ENCODE measurements at places on chromosomes 7 and 10.

- H3K4me3 ChIP-seq = no peak overlapping the region
- DNase-seq = no peak
- H3K27ac ChIP-seq = no peak overlapping the region
- no peaks in the 10 kb centered on the region for H3K27me3 ChIP-seq
- H3K4me1 ChIP-seq = no peaks in the 10 kb centered on the region
- no peaks in the 10 kb centered on the region for H3K36me3 ChIP-seq
Measured at GRCh38 chr7:114889646-114890285, 32.1 kb upstream of the MDFIC start.

DNA sequence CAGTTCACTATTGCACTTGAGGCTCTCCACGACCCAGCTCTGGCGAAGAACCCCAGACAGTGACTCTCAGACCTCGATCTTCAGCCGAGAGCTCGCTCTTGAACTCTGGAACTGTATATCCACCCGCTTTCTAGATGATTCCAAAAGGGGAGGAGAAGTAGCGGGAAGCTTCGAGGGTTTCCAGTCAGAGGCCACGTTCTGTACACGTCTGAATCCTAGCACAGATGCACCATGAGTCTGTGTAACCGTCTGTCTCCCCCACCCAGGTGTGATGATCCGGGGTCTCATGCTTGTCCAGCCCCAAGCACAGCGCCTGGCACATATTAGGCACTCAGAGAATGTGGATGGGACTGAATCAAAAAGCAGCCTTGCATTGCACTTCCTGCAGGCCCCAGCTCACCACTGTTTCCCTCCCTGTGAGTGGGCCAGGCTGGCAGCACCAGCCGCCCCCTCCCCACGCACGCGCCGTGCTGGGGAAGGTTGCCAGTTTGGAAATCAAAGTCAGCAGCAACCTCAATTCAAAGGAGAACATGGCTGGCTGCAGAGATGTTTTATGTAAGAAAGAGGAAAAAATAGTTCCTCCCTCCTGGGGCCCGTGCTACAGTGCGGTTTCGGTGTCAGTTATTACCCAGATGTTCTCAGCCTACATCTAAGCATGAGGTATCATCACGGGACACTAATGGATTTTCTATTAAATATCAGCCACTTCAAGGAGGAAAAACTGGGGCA lies 5.7 kb downstream of the GRID2IP start:
- DNase-seq = no peak
- H3K4me3 ChIP-seq = no peak overlapping the region
- no peaks in the 10 kb centered on the region for H3K27me3 ChIP-seq
- peaks cover 9% of the 10 kb centered on the region for H3K4me1 ChIP-seq

- H3K4me3 ChIP-seq = no peak overlapping the region
- peaks cover 24% of the 10 kb centered on the region for H3K4me1 ChIP-seq
- no peak for DNase-seq
- H3K27me3 ChIP-seq = peaks cover 19% of the 10 kb centered on the region
Measured at GRCh38 chr10:89209718-89210117, 2.6 kb upstream of the CH25H start.

- H3K4me3 ChIP-seq = peak overlapping the region; percentile 96
- peaks cover 18% of the 10 kb centered on the region for H3K4me1 ChIP-seq
- no peaks in the 10 kb centered on the region for H3K36me3 ChIP-seq
- no peaks in the 10 kb centered on the region for H3K27me3 ChIP-seq
- DNase-seq = no peak
Measured at GRCh38 chr7:129612112-129613015, 844 bp downstream of the NRF1 start.

Measured in GM12878 (cell line).